ENCODE measurements at places on chromosomes 6 and 20.

DNA sequence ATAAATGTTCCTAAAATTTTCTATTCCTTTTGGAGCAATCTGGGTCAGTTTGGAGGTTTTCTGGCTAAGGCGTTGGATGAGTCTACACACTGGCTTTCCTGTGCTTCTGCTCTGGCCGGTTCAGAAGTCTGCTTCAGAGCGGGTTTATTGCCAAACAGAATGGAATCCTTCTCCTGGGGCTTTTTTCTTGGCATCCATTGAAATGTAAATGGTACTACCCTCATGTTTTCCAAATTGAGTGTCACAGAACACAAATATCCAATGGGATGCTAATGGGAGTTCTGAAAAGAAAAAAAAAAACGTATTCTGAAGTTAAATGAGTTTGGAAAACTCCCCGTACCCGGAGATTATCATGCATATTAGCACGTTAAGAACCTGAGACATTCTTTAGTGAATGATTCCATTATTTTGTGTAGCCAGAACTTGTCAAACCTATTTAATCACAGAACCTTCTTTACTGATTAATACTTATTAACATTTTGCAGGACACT, 930.3 kb downstream of the QKI start:
- DNase-seq, result no peak

GRCh38 chr20:25125636-25126035, 43.7 kb upstream of the VSX1 start:
- no peak for DNase-seq

DNA sequence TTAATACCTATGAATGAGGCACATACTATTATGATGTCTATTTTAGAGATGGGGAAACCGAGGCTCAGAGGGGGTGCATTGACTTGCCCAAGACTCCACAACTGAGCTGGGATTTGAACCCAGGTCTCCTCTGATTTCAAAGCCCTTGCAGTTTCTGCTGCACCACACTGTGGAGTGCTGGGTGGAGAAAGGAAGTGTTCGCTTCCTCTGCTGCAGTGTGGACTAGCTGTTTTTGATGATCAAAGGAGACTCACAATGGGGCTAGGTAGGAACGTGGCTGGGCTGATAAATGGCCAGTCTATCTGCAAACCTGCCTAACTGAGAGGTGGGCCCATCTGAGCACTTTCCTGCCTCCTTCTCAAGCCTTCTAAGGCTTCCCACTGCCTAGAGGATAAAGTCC, 87.2 kb downstream of the CD40 start:
- DNase-seq, result no peak

- no peak for DNase-seq
Measured at GRCh38 chr20:17490501-17490900, 40.7 kb downstream of the BFSP1 start.

- no peak for DNase-seq
Measured at GRCh38 chr6:56268266-56268665, 20.9 kb upstream of the COL21A1 start.

- no peak for DNase-seq
Measured at GRCh38 chr6:84082689-84083265, 49.2 kb downstream of the MRAP2 start.

GRCh38 chr6:141464490-141464889, 668.2 kb upstream of the GJE1 start:
- DNase-seq, result no peak

DNA sequence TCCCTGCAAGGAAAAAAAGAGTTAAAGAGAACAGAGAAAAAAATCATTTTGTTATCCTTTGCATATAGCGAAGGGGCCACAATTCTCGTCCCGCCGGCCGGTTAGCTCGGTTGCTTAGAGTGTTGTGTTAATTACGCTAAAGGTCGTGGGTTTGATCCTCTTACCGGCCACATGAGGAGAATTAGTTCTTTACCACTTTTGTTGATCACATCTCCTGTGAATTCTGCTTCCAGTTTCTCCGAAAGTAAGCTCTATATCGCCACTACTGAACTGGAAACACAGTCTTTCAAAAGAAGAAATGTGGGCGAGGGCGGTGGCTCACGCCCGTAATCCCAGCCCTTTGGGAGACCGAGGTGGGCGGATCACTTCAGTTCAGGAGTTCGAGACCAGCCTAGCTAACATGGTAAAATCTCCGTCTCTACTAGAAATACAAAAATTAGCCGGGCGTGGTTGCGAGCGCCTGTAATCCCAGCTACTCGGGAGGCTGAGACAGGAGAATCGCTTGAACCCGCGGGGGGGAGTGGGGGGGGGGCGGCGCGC, 13.4 kb downstream of the PRSS16 start:
- DNase-seq, result no peak

- no peak for DNase-seq
Measured at GRCh38 chr20:655726-656624, 3.0 kb upstream of the SRXN1 start.

GRCh38 chr6:155384321-155384952, 70.2 kb upstream of the TFB1M start:
- DNase-seq, result no peak

- no peak for DNase-seq
Measured at GRCh38 chr6:42407379-42407778, 44.3 kb downstream of the TRERF1 start.

DNA sequence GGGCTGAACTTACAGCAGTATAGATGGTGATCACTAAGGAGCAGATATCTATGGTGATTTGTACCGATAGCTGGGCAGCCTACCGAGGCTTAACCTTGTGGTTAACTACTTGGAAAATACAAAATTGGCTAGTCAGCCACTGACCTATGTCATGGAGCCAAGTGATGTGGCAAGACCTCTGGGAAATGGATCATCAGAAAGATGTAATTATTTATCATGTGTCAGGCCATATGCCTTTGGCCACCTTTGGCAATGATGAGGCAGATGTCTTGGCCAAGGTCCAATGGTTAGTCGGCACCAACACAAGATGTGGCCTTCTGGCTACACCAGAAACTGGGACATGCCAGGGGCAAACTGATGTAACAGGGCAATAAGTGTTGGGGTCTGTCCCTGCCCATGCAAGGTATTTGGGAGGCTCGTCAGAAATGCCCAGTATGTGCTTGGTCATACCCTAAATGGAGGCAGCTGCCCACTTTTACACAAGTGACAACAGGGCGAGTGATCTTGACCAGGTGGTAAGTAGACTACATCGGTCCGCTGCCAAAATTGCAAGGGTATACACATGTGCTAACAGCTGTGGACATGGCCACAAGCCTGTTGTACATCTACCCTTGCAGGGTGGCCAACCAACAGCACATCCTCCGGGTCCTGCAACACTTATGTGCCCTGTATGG, 30.1 kb downstream of the HDDC2 start:
- DNase-seq, result no peak

DNA sequence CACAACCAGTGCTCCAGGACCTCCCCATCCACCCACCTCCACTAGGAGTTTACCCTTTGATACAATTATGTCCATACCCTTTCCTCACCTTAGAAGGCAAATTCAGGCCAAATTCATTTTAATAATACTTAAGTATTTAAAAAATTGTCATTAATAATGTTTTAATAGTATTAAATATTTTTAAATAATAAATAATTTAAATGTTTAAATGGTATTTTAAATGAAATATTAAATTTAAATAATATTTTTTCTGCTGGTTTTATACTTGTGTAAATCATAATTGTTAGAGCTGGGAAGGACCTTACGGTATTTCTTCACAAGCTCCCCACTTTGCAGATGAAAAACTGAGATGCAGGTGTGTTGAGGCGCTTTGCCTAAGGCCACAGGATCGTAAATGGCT, 67.8 kb downstream of the NRN1 start:
- no peak for DNase-seq

DNA sequence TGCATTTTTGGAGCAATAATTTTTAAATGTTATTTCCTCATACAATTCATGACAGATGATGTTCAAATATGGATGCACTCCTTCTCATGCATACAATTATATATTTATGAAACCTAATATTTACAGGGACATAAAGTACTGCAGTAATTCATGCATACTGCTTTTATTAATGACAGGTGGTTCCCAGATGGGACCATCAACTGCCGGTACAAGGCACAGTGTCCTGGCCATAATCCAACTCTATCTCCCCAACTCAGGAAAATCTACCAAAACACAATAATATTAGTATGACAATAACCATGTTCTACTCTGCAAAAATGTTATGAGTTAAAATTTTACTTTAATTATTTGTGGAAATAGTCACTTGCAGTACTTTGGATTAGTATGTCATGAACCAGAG, 77.8 kb downstream of the VIP start:
- DNase-seq, result no peak

DNA sequence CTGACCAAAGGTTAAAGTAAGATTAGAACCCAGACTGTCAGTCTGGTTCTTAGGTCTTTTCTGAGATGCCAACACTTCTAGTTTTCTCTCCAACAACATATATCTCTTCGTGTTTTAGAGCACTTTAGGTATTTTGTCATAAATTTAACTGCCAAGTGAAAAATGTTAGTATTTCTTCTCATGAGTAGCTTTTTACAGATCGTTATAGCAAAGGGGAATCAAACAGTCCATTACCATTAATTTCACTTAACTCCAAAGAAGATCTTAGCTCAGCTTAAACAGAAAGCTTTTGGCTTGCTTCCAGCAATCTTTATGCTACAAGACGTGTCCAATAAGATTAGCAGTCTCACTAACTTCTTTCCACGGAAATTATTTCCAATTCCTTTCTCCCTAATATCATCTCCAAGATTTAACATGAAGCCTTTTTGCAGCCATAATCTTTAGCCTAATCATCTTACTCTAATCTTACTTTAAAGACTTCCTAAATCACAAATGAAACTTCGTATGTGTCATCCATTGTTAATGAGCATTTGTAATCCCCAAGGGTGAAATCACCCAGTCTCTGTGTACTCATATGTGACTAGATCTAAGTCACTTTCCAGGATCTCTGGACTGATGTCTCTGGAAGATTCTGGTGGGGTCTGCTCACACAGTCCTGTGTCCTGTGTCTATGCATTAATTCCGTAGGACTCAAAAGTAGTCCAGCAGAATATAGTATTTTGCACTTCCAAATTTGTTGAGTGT, 38.7 kb downstream of the MOXD1 start:
- DNase-seq, result no peak

- DNase-seq, result no peak
Measured at GRCh38 chr6:136582711-136583471, 32.7 kb upstream of the MAP7 start.

- no peak for DNase-seq
Measured at GRCh38 chr20:25318471-25319240, 70.8 kb downstream of the PYGB start.

DNA sequence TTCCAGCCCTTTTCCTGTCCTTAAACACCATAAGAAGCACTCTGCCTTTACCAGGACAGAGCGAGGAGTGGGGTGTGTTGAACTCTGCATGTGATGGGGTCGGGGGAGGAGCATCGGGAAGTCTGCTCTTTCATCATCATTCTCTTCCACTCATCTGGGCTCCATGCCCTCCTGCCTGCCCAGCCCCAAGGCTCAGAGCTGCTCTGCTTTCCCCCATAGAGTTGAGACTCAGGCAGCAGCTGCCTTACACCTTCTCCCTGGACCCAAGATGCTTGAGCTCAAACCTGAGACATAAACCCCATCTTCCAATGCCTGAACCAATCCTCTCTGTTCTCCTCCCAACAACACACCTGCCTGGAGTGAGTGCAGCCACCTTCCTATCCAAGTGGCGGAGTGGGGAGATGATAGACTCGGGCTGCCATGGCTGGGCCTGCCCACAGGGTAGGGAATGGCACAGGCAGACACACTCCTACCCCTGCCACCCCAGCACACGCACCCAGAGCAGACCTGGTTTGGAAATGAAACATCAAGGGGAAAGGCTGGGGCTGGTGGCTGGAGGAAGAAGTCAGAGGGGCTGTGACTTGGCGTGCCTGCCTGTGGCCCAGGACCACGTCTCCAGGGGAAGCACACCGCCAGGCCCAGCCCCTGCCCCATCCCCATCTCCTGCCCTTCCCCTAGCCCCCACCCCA, 28.4 kb downstream of the TFEB start:
- DNase-seq, result no peak

- DNase-seq, result no peak
Measured at GRCh38 chr20:9019833-9020232, 49.1 kb upstream of the PLCB4 start.

GRCh38 chr6:145813285-145814034, 1.1 kb downstream of the FBXO30 start:
- no peak for DNase-seq

DNA sequence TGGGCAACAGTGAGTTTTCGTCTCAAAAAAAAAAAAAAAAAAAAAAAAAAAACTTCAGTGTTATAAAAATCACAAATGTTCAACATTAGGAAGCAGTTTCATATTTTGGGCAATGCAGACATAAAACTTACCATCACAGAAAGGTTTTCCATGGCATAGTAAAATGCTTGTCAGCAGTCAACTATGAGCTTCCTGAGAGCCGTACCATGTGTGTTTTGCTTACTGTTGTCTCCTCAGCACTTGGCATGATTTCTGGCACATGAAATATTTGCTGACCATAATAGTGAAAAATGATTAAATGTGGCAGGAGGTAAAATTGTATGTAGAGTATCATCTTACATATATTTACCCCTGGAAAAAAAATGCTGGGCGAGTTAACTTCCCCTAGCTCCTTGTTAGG, 237.5 kb upstream of the SLC35B3 start:
- DNase-seq, result no peak

DNA sequence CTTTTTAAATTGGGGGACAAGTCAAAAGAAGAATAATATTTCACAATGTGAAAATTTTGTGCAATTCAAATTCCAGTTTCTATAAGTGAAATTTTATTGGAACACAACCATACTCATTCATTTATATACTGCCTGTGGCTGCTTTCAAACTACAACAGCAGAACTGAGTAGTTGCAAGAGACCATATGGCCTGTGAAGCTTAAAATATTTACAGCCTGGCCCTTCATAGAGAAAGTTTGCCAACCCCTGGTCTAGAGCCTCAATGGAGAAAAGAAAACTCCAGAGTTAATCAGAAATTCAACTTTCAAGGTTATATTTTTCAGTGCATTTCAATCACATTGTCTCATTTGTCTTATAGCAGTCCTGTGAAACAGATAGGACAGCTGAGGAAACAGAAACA, 26.6 kb upstream of the FBXO9 start:
- no peak for DNase-seq

GRCh38 chr6:148343047-148343782, 577 bp downstream of the SASH1 start:
- DNase-seq, result no peak

- no peak for DNase-seq
Measured at GRCh38 chr6:42210551-42210950, 7.1 kb downstream of the MRPS10 start.

DNA sequence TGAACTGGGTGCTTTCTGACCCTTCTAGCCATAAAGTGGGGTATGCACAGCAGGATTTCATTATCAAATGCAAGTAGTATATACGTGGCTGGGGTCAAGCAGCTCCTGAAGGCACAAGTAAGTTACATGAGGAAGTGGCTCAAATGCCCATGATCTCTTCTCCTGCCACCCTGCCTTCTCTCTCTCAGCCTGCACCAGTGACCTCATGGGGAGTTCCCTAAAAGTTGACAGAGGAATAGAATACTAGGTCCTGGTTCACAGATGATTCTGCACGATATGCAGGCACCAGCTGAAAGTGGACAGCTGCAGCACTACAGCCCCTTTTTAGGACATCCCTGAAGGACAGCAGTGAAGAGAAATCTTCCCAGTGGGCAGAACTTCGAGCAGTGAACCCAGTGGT, 282.0 kb downstream of the BCKDHB start:
- DNase-seq, result no peak

- DNase-seq, result no peak
Measured at GRCh38 chr6:18792866-18793265, 405.7 kb downstream of the RNF144B start.

- no peak for DNase-seq
Measured at GRCh38 chr6:55250400-55250799, 76.1 kb downstream of the HCRTR2 start.

Data from activated T-helper 1 cell treated with Interleukin-2 at 50 U/mL for 16 hours (primary cell).